Stimulated activated CD4-positive, alpha-beta T cell treated with anti-CD3 and anti-CD28 coated beads, Interleukin-4, amount 100 ng/mL, for 4 hours (primary cell): ENCODE measurements at places on chromosomes 12 and 14.

GRCh38 chr14:33668066-33668465, 282.8 kb downstream of the EGLN3 start:
- DNase-seq: no peak

- DNase-seq: no peak
Measured at GRCh38 chr12:121214855-121215745, 5.2 kb downstream of the P2RX4 start.

GRCh38 chr12:29176941-29177340, 27.9 kb downstream of the FAR2 start:
- no peak for DNase-seq

DNA sequence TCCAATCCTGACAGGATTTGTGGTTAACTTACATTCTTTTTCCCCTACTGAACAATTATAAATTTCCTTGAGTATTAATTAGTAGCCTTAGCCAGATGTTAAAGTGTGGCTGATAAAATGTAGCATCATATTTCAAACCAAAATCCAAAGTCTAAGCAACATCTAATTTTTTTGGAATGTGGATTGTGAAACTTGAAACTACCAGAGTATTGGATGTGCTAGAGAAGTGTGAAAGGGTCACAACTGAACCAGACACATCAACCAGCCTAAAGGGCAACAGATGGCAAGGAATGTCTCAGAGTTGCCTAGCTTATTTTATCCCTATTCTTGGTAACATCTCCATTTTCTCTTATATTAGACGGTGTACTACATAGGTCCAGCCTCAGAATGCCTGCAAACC, 153.1 kb upstream of the DCN start:
- no peak for DNase-seq
